Calu3 (cell line): ENCODE measurements at places on chromosomes 6 and 20. TPM values are rescaled to one million over a fixed set of nuclear protein-coding genes. Genes with fewer than 3 reads are reported as not detected.

GRCh38 chr6:119184008-119184648 is 105.7 kb upstream of the FAM184A start:
- DNase-seq: no peak

- no peak for DNase-seq
Measured at GRCh38 chr6:35038076-35038475, 103.1 kb downstream of the TCP11 start.

DNA sequence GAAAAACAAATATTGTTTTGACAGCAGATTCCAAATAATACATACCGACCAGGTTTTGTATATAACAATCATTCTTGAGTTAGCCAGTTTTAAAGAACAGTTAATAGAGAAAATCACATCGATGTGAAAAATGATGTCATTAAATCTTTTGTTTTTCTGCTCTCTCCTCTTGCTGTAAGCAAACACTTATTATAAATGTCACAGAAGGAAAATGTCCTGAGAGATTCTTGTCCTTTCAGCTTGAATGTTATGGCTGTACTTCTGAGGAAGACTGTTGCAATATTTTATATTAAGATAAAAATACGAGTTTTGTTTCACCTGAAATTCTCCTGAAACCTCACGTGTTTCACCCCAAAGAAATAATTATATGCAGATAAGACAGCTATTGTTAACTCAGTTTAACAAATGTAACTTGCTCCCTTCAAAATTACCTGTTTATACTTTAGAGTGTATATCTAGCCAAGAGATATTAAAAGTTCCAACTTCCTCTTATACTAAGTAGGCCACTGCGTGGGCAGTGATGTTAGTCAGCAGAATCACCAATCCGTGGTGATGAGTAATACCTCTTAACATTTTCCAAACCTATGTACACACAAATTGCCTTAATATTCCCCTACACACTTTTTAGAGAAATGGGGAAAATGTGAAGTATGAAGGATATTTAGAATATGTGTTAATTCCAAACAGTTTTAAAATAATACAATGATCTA is 1111.4 kb upstream of the CITED2 start:
- peak; percentile 21 for DNase-seq

DNA sequence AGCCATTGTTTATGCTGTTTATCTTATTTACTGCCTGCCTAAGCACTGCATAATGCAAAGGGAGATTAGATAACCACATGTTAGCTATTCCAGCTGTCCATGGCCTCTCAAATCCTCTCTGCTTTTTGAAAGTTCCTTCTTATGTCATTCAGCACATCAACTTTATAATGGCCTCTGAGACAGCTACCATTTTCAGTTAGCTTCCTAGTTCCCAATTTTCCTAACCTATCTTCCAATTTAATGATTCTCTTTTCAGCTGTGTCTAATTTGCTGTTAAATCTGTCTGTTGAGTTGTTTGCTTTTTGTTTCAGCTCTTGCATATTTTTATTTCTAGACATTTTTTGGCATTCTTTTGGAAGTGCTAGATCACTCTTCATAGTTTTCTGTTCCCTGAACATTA is 173.4 kb upstream of the PLCB4 start:
- no peak for DNase-seq

EMILIN3 gene
- not detected in 2 replicates for total RNA-seq

GRCh38 chr6:51954681-51955080 is 132.7 kb downstream of the PKHD1 start:
- DNase-seq: no peak

OLIG3 gene
- total RNA-seq: not detected in 2 replicates

- DNase-seq: peak; percentile 53
Measured at GRCh38 chr20:49385465-49385864, 97.0 kb downstream of the KCNB1 start.

- DNase-seq: no peak
Measured at GRCh38 chr6:154499855-154500589, 10.5 kb downstream of the CNKSR3 start.

GRCh38 chr20:17485017-17485416 is 46.2 kb downstream of the BFSP1 start:
- DNase-seq: no peak

DNA sequence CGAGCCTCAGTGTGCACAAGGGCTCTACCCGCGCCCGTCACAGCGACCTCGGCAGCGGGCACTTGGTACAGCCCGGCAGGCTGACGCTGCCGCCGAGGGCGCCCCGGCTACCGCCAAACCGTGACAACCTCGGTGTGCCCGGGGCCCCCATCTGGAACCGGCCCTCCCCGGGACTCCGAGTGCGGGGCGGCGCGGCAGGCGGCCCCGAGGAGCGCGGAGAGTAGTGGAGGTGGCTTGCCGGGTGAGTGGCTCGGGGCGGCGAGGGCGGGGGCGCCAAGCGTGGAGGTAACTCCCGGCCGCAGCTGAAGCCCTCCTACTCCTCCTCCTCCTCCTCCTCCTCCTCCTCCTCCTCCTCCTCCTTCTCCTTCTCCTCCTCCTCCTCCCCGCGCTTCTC is at the start of gene ISM1:
Gene ISM1 (plus strand): TSS at position 371 of the 394 bp plus-strand sequence. CDS start 503 bp downstream, outside the sequence.
- peak; percentile 20 for DNase-seq

MED20 gene
- 28.0 and 29.8 TPM in 2 replicates for total RNA-seq

DNA sequence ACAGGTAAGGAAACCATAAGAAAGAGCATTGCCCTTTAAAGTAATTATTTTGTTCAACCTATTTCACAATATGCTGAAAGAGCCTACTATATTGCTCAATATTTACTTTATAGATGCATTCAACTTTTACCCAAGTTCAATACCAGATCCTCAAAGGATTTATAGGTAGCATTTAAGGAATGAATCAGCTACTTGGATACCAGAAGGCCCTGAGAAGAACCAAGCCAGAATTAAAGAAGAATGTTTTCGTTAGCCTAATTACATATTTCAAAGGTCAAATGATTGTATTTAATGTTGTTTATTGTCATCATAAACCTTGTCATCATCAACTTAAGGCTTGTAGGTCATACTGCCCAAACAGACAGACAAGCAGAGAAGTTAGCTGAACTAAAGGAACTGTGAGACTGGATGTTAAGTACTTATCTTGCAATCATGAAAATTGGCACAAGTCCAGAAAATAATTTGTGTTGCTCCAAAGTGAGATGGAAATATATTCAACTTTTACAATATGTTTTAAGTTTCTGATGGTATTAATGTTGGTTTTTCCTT is 636.7 kb downstream of the RFPL4B start:
- no peak for DNase-seq

DNA sequence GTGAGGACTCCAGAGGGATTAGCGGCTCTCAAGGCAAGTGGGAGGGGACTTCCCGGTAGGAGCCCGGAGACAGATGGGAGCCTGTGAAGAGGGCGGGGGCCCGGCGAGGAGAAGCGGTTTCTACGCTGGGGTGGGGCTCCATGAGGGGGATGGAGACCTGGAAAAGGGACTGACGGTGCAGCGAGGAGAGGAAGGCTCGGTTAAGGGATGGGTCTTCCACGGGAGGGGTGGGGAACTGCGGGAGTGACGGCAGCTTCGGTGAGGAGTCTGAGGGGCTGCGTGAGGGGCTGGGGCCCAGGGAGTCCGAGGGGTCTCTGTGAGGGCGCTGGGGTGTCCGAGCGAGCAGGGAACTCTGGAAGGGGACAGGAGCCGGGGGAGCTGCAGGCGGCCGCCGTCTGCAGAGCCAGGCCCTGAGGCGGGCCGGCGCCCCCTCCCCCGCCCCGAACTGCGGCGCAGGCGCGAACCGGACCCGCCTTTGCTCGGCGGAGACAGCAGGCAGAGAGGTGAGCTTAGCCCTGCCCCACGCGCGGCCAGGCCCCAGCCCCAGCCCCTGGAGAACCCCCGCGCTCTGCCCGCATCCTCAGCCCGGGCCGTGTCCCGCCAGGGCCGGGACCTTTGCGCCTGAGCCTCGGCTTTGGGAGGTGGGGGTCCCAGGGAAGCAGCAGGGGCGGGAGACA is at the start of gene NRSN2:
Gene NRSN2 (plus strand): TSS at position 472 of the 677 bp plus-strand sequence. CDS start 2,533 bp downstream, outside the sequence.
- no peak for DNase-seq
